ENCODE measurements at places on chromosomes 7 and 10.

DNA sequence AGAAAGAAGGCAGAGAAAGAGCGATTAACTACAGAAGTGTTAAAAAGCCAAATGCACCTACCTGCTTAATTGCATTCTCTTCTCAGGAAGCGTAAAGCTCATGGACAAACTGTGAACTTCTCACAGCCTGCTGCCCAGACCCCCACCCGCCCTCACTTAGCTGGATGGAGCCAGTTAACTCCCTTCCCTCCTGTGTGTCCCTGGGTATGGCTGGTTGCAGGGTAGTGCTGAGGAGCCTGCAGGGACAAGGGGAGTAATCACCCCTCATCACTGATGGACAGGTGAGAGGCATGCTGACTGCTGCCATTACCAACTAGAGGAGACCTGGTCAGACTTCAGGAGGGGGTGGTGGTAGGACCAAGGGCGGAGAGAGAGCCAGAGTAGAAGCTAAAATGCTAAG lies 37.5 kb downstream of the ENO4 start:
- DNase-seq, result no peak

DNA sequence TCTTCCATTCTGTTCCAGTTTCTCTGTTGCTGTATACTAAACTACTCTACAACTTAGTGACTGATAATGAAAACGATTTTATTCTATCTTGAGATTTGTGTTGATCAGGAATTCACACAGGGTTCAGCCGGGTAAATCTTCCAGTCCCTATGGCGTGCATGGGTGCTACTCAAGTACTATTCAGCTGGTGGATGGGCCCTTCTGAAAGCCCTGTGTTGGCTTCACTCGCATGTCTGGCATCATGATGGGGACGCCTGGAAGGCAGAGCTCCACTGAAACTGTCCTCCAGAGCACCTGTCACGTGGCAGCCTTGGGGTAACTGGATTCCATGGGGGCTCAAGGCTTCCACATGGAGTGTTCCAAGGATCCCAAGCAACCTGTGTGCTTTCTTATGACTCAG lies 86.0 kb upstream of the ZMIZ1 start:
- no peak for DNase-seq

DNA sequence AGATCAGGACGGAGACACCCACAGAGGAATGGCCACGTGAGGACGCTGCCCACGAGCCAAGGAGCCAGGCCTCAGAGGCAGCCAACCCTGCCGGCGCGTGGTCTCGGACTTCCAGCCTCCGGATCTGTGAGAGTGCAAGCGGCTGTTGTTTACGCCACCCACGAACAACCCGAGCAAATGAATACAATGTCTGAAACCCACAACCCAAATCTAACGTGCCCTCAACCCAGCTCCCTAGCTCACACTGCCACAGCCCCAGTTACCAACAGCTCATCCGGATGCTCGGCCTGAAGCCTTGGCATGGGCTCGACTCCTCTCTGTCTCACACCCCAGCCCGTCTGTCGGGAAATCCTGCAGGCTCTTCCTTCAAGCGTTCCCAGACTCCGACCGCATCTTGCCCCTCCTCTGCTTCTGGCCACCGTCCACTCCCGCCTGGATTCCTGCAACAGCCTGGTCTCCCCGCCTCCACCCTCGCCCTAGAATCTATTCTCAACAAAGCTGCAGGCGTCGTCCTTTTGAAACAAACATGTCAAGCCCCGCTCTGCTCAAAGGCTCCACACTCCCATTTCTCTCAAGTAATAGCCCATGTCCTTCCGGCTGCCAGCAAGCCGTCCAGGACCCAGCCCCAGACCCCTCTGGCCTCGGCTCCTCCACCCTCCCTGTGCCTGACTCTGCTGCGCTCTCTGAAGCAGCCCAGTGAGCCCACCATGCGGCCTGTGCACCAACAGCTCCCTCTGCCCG lies 35.3 kb downstream of the STK32C start:
- no peak for DNase-seq

- DNase-seq, result no peak
Observed at GRCh38 chr7:43891069-43891955, 15.1 kb downstream of the URGCP start.

- no peak for DNase-seq
Observed at GRCh38 chr7:5696346-5697110, 84.9 kb downstream of the RNF216 start.

DNA sequence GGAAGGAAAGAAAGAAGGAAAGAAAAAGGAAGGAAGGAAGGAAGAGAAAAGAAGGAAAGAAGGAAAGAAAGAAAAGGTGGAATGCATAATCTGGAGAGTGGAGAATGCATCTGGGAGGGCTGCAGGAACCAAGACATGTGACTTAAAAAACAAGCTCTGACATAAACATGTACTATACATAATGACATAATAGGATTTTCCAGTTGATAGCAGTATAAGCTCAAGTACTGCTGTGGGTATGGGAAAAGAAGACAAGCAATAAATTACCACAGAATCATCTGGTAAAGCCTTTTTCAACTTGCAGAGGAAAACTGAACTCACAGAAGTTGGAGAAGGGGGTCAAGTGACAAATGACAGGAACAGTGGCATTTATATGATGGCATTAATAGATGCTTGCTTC lies 345.9 kb downstream of the PLXDC2 start:
- DNase-seq, result no peak

DNA sequence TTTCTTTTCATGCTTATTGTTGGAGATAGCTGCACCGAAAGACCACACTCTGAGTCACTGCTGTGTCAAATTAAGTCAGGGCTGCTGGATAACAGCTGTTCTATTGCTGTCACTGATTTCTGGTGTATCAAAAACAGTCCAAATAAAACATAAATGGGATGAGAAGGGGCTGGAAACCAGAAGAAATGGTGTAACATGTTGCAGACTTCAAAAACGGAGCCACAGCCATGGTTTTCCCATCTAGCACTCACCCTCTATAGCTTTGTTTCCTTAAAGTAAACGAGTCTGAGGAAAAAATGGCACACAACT lies 103.3 kb upstream of the DIP2C start:
- no peak for DNase-seq

DNA sequence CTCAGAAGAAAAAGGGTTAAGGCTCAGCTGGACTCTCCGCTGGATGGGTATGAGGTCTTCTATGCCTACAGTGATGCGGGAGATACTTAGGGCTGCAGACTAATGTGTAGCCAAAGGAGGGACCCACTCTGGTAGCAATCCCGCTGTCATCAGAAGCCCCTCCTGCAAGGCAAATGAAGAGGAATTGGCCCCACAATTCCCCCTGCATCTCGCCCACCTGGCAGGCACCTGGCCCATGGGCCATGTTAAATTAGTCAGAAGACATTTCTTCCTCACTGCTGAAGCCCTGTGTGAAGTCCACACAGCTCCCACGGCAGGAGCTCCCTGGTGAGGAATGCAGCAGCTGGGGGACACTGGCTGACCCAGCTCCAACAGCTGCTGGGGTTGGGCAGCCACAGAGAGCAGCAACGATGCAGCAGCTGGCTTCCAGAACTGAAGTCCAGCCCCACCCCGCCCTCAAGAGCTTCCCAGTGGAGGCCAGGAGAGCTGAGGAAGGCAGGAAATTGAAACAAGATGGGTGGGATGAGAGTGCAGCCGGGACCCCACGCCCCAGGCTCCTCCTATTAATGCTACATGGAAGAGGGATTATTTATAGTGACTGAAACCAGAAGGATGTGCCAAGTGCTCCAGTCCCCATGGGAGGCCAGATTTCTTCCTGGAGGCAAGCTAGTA lies 5.5 kb downstream of the VSTM4 start:
- no peak for DNase-seq

DNA sequence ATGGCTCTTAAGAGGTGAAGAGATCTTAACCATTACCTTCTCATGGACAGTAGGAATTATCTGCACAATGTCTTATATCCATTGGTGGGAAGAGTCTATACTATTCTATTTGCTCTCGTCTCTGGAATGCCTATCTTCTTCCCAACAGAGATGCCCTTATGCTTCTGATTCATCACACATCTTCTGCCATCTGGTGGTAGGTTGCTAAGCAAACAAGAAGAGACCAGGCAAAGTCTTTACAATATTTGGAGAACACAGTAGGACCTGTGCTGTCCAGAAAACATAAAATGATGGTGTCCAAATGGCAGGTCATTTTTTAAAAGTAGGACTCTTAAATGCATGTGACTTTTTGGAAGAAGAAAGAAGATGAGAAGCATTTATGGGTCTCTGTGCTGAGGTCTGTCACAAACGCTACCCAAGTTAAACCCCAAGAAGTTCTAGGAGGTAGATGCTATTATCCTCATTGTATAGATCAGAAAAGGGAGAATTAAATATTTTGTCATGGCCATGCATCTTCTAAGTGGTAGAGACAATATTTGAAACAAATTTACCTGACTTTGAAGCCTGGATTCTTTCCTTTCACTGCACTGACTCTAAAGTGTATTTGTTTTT lies 67.8 kb upstream of the NXPH1 start:
- no peak for DNase-seq

DNA sequence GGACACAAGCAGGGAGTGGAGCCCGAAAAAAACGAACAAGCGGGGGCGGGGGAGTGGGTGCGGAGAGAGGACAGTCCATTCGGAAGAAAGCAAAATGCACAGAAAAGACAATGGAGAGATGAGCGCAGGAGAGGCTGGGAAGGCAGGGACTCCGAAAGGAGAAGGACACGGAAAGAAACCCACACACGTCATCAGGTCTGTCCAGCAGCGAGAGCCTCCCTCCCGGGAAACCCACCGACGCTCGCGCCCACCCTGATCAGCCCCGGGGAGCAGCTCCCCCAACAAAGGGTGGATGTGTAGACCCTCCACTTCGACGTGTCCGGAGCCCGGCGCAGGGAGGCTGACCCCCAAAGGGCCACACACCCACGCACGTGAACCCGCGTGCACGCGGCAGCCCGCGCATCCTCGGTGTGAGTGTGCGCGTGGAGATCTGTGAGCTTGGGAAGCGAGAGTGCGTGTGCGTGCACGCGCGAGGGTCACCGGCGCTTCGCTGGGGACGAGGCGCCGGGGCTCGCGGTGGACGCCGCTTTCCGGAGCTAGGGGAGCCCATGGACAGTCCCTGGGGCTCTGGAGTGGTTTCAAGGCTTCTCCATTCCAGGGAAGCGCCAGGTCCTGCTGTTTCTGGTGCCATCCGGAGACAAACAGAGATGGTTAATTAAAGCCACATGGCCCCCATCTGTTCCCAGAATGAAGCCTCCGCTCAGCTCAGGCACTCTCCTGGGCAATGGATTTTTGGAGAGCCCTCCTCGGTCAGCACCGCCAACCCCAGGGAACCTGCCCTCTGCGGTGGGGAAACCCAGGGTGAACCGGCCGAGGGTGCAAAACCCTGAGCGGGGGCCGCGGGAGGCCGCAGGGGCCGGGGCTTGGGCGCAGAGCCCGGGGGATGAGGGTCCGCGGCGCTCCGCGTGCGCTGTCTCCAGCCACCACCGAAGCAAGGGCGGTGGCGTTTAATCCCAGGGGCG lies 916 bp downstream of the LAMB1 start:
- no peak for DNase-seq

DNA sequence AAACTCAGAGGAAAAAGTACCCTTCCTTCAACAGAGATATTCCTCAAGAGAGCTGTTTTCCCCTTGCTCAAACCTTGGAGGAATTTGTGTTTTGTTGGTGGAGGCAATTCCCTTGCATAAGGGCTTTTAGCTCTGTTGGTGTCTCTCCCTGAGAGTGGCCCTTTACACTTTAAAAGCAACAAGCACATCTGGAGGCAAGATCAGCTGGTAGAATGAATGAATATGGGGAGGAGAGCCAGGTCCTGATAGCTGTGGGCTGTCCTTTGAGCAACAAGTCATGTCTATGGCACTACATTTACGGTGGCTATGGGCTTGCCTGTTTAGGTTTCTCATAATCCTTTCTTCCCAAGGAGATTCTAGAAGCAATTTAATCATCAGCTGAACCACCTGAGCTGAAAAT lies 384.0 kb downstream of the SORCS3 start:
- no peak for DNase-seq

DNA sequence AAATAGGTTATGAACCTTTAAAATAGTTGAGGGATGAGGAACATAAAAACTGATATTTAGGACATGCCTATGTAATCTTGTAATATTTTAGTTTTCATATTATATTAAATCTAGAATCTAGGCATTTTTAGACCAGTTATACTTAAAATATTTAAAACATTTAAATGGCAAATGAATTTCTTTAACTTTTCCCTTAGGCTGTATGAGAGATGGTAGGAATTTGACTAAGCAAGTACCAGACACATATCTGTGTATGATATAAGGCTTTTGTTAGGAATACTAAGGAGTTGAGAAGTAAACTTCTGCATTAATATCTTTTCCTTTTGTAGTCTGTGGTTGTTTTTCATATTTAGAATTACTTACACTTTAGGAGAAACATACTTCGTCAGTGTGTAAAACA lies 25.1 kb downstream of the SEPTIN7 start:
- DNase-seq, result no peak

- no peak for DNase-seq
Observed at GRCh38 chr10:63884426-63884825, 363.2 kb downstream of the REEP3 start.

GRCh38 chr10:129042776-129043595 lies 424.1 kb upstream of the MGMT start:
- DNase-seq, result no peak

Measured in CD4-positive, alpha-beta T cell treated with Interleukin-12 subunit alpha and Interleukin-12 subunit beta, for 1 hour (primary cell).